Camera-type eye (tissue), 1 donor: ENCODE measurements at places on chromosomes 1 and 21. TPM values are rescaled to one million over a fixed set of nuclear protein-coding genes. Genes with fewer than 3 reads are reported as not detected.

The KRTAP19-1 gene
- total RNA-seq, result not detected

The BMP8B gene
- 6.8 TPM for total RNA-seq

The OTUD7B gene
- 31.3 TPM for total RNA-seq

The MYOG gene
- 19.8 TPM for total RNA-seq

The ANKRD35 gene
- 4.6 TPM for total RNA-seq

The CFHR5 gene
- total RNA-seq, result not detected

The KRTAP19-6 gene
- total RNA-seq, result not detected

The LAD1 gene
- total RNA-seq, result 3.8 TPM

The CIART gene
- total RNA-seq, result 5.7 TPM

The S100A1 gene
- total RNA-seq, result 3.5 TPM

The OR14A2 gene
- total RNA-seq, result not detected

The ABCD3 gene
- 68.4 TPM for total RNA-seq

The HHIPL2 gene
- 0.27 TPM for total RNA-seq

The LELP1 gene
- total RNA-seq, result not detected

The LCE2A gene
- total RNA-seq, result not detected

The PDC gene
- 285 TPM for total RNA-seq

The IFI6 gene
- 28.0 TPM for total RNA-seq

The NTNG1 gene
- total RNA-seq, result 19.1 TPM

The ACOT11 gene
- 26.9 TPM for total RNA-seq

The TCHHL1 gene
- total RNA-seq, result not detected

The CENPS gene
- 9.1 TPM for total RNA-seq

The FCRL1 gene
- total RNA-seq, result 0.44 TPM

The MLLT11 gene
- total RNA-seq, result 15.3 TPM

The ATP13A2 gene
- 29.6 TPM for total RNA-seq
